ENCODE measurements at places on chromosomes 13 and 19.

- DNase-seq = no peak
Observed at GRCh38 chr13:35781036-35782000, 304.8 kb upstream of the MAB21L1 start.

GRCh38 chr13:40410315-40410714 lies 256.1 kb downstream of the FOXO1 start:
- no peak for DNase-seq

DNA sequence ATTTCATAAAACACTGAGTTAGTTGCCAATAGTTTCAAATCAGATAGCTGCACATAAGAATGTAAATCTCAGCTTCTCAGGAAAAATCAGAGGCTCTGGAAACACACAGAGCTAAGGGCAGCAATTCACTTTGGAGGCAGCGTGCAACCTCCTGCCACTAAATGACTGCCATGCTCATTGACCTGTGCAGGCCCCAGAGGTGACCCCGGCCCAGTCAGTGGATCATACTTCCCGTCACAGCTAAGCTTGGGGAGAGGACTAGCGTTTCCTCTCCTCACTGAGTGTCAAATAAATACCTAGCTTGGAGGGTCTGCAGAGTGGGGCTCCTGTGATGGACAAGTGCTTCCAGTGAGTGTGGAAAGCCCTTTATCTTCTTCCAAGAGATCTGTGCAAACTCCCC lies 67.2 kb downstream of the UQCRFS1 start:
- no peak for DNase-seq

DNA sequence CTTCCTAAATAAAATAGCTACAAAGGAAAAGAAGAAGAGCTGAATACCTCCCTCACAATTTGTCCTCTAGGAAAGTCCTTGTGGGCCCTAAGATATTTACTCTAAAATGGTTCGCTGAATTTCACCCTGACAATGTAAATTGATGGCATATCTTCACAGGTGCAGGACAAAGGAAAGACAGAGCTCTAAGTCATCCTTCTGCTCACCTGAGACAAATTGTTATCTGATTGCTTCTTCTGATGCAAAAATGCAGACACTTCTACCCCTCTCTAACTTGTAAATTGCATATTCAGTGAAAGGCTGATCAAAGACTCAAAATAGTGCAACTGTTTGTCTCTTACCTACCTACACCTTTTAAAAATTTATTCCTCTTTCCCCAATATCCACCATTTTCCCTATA lies 747.2 kb upstream of the PRR20A start:
- DNase-seq = no peak

GRCh38 chr13:59924256-59924655 lies 239.5 kb downstream of the DIAPH3 start:
- DNase-seq = no peak

DNA sequence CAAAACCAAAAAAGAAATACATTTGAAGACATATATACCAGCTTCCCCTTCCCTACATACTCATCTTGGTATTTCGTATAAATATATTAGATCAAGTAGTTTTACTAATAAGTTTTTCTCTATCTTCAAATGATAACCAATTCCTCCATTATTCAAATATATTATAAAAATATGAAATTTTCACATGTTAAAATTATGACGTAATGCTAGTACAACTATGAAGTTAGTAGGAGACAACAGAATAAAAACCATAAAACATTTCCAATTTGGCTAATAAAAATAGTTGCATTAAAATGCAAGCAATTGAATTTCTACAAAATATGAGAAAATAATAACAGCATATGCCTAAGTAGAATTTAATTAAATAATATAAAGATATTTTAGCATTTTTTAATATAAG lies 501.8 kb upstream of the SLITRK5 start:
- DNase-seq = no peak

GRCh38 chr19:53958823-53959757 lies 3.6 kb upstream of the CACNG8 start:
- DNase-seq = no peak

DNA sequence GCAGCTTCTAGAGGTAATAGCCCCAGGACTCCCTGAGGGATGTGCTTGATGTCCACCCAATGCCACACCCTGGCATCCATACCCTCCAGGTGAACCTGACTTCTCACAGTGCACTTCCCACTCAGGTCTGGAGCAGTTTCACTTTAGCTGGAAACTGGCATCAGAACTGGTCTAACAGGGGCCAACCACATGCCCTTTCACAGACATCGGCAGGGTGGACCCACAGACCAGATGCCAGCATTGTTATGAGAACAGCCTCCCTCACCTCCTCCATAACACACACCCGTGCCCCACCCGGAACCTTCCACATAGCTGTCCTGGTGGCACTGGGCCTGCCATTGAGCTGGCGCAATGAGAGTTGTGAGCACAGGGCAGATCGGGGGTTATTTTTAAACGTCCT lies 77.4 kb upstream of the GPR12 start:
- no peak for DNase-seq

DNA sequence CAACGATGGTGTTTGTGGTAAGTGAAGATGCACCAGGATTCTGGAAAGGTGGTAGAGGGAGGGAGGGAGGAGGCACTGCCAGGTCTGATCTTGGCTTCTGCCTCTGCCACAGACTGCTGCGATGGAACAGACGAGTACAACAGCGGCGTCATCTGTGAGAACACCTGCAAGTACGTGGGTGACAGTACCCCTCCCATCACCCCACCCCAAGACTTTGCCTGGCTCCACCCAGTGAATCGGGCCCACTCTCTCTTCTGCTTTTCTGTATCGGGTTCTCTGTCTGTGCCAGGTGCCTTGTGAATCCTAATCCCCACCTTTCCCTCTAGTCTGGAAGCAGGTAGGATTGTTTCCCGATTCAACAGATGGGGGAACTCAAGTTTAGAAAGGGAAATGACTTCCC lies 2.5 kb downstream of the PRKCSH start:
- DNase-seq = no peak

DNA sequence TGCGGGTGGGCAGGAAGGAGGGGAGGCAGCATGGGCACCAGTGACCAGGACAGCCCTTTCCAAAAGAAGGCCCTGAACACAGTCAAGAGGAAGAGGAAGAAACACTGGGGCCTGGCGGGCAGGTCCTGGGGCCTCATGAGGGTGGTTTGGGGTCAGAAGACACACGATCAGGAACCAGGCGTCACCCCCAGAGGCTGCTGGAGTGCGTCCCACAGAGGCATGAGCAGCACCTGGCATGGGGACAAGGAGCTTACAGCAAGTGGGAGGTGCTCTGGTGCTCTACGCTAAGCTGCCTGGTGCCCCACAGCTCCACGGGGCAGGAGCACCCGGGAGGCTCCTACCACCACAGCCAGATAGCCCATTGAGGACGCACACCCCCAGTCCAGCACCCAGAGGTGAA lies 20.0 kb downstream of the ELL start:
- DNase-seq = no peak

- DNase-seq = no peak
Observed at GRCh38 chr13:32115066-32115465, 83.5 kb downstream of the FRY start.

- DNase-seq = no peak
Observed at GRCh38 chr13:31042481-31043165, 110.2 kb downstream of the TEX26 start.

- no peak for DNase-seq
Observed at GRCh38 chr19:55482156-55482961, 2.6 kb upstream of the NAT14 start.

GRCh38 chr19:34228762-34229161 lies 25.6 kb upstream of the GARRE1 start:
- DNase-seq = no peak

DNA sequence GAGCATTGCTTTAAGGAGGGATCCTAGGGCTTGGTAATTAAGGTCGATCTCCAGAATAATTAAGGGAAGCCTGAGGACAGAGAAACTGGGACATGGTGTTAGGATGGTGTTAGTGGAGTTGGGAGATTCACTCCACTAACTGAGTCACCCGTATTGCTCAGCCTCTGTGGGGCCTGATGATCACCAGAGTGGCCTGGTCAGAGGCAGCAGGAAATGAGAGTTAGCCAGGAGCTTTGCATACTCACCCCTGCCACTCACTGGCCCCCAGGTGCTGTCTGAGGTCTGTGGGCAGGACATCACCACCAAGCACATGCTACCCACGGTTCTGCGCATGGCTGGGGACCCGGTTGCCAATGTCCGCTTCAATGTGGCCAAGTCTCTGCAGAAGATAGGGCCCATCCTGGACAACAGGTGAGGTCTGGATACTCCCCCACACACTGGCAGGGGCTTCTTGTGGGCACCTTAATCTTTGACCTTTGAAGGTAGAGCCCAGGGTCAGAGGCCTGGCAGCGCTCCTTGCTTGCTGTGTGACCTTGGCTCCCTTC lies 32.1 kb downstream of the PPP2R1A start:
- no peak for DNase-seq

GRCh38 chr13:89862011-89862690 lies 1485.3 kb upstream of the MIR17HG start:
- DNase-seq = no peak

DNA sequence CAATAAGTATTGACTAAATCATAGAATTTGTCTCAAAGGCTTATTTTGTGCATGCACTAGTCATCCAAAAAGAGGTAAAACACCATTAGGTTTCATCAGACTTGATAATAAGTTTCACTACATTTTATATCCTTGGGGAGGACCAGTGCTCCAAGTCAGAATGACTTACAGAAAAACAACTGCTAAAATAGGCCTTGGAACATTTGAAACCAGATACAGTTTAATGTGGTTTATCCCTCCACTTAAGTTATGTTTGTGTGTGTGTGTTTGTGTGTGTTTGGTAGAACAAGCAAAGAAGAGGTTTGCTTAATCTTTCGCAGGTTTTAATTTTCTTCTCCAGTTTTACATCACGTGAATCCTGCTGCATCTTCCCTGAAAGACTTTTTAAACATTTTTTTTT lies 570.9 kb downstream of the PCDH9 start:
- DNase-seq = no peak

- DNase-seq = no peak
Observed at GRCh38 chr13:51329606-51330005, 9.9 kb upstream of the SERPINE3 start.

DNA sequence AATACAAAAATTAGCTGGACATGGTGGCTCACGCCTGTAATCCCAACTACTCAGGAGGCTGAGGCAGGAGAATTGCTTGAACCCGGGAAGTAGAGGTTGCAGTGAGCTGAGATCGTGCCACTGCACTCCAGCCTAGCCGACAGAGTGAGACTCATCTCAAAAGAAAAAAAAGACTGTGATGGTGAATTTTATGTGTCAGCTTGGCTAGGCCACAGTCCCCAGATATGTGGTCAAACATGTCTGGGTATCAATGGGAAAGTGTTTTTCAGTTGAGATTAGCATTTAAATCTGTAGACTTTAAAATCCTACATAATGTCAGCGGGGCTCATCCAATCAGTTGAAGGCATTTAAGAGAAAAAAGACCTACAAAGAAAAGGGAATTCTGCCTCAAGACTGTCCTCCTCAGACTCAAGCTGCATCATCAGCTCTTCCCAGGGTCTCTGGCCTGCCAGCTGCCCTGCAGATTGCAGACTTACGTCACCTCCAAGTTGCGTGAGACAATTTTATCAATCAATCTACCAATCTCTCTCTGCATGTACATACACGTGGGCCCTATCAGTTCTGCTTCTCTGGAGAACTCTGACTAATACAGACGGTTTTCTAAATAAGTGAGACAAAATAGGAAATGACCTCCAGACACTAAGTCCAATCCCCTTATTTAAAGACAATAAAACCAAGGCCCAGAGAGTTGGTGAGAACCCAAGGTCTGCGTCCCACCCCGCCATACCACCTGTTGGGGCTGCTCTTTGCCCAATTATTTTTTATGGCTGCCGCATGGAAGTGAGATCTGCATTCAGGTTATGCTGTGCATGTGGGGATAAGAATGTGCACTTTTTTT lies 99.2 kb downstream of the ABCC4 start:
- no peak for DNase-seq

DNA sequence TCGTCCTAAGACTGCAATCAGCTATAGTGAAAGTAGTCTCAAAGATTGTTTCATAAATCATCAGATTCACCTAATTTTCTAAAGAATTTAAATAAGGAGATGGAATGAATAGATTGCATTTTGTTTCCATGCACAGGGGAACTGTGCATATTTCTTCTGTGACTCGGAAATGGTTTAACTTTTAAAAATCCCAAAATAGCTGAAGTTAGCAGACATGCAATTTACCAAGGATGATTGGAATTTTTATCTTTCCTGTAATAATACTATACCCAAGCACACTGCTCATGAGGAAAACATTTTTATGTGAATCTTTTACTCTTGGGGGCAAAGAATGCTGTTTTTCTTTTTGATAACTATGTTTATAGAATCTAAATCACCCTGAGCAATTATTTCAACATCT lies 15.0 kb upstream of the LMO7 start:
- DNase-seq = no peak

DNA sequence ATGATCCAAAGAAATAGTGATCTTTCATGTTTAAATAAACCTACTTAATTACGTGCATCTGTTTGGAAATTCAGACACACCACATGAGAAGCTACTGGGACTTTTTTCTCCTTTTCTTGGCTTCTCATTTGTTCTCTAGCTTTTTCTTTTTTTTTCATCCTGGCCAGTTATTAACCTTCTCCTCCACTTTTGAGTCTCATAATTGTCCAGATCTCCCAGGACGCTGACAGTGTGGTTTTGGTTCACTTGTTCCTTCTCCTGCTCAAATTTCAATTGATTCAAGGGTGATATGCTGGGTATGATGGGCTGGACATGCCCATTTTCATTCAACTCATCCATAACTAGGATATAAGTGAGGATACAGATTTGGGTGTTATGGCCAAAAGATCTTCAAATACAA lies 152.3 kb downstream of the TM9SF2 start:
- no peak for DNase-seq

GRCh38 chr13:76738616-76739015 lies 147.6 kb downstream of the KCTD12 start:
- DNase-seq = no peak

DNA sequence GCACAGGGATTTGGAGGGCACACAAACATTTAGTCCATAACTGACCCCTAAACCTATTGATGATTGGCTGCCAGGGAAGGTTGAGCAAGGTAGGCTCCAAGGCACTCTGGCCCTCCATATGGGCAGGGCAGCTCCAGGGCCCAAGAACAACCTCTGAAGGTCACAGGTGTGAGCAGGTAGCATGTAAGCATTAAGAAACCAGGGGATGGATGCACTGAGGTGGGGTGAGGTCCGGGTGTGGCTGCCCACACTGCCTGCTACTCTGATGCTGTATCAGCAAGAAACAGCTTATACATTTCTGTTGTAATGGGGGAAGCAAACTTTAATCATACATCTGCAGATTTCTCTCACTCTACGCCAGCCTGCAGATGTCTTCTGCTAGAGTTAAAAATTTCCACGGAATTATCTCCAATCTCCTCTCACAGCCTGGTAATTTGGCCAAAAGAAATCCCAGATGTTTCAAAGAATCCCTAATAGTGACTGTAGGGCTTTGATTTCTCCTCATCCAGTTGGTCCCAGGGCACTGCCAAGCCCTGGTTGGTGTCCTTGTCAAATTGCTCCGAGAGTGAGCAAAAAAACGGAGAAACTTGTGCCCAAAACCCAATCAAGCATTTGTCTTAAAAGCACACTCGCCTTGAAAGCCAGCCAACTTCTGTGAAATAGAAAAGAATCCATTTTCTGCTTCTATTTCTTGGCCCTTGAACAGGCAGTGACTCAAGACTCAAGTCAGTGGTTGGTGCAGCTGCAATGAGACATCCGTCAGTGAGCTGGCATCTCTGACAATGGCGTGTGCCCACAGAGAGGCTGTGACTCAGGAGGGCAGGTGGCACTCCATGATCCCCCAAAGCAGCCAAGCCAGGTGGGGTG lies 72.5 kb upstream of the MRI1 start:
- DNase-seq = no peak
